ENCODE measurements at places on chromosomes 2 and 18.
A peak's percentile ranks its signal among the peaks of the same experiment; 100 is the strongest.

GRCh38 chr2:150476286-150476685 is 11.2 kb downstream of the RND3 start:
- DNase-seq = no peak

GRCh38 chr18:9655232-9655767 is 40.9 kb upstream of the PPP4R1 start:
- no peak for DNase-seq

- no peak for DNase-seq
These were observed 20.2 kb upstream of the ADAM23 start for GRCh38 chr2:206423147-206423546.

- DNase-seq = no peak
These were observed 614.4 kb downstream of the CPS1 start for GRCh38 chr2:211170843-211171242.

DNA sequence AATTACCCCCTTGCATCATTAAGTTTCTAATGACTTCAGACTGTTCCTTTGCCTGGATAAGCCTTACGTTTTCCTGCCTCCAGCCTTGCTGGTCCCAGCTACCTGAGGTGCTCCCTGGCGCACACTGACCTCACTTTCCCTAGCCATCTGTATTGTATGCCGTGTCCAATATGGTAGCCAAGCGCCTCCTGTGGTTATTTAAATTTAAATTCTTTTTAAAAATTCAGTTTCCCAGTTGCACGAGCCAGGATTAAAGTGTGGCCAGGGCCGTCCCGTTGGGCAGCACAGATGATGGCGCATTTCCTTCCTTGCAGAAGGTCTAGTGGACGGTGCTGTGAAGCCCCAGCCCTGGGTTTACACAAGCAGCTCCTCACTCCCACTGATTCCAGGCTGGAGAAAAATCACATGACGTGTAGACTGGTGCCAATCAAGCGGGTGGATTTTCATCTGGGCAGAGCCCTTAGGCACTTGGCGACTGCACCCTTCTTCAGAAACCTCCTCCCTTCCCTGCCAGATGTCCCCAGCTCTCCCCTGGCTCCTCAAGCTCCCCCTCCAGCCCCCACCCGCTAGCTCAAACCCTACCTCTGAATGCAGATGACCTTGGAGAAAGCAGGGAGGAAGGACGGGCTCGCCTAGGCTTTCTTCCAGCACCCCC is 33.9 kb downstream of the ACKR3 start:
- DNase-seq = no peak

DNA sequence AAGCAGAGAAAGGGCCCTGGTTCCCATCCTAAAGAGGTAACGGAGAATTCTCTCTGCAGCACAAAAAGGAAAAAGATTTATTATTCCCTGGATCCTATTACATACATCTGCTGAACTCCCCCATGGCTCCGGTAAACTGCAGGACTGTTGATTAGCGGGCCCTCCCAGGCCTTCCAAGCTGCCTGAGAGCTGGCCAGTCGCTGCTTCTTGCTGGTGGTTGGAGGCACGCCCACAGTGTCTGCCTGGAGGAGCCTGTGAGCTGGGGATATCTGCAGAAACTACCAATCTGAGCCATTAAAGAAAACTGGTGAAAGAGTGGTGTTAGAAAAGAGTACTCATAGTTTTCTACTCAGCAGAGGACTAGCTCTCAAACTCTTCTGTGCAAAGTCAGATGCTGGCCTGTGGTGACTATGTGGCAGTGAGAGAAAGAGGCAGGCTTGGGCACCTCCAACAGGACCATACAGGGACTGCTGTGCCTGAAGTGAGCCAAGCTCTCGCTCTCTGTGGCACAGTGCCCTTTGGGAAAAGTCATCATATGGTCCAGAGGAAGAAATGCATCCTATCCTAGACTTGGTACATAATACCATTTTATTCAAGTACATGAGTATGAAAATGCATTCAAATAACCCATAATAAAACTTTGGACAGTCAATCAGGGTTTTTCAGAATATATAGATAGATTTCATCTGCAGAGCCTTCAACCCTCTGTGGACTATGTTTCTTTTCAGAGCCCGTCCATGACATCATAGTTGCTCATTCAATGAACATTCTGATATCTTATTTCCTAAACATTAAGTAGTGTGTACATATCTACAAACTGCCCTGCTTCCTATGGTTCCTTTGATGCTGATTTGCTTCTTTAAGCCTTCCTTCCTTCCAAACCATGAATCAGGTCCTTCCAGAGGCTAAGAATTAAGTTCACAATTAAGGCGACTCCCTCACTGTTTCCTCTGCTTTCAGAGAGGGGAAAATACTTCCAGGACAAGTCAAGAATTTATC is 242.0 kb upstream of the LYPD1 start:
- DNase-seq = no peak

- DNase-seq = no peak
These were observed 25.7 kb downstream of the NPPC start for GRCh38 chr2:231900486-231900942.

- no peak for DNase-seq
These were observed 102.6 kb downstream of the RTN4 start for GRCh38 chr2:54947646-54948045.

- no peak for DNase-seq
These were observed 1.6 kb downstream of the SNED1 start for GRCh38 chr2:240999873-241000541.

DNA sequence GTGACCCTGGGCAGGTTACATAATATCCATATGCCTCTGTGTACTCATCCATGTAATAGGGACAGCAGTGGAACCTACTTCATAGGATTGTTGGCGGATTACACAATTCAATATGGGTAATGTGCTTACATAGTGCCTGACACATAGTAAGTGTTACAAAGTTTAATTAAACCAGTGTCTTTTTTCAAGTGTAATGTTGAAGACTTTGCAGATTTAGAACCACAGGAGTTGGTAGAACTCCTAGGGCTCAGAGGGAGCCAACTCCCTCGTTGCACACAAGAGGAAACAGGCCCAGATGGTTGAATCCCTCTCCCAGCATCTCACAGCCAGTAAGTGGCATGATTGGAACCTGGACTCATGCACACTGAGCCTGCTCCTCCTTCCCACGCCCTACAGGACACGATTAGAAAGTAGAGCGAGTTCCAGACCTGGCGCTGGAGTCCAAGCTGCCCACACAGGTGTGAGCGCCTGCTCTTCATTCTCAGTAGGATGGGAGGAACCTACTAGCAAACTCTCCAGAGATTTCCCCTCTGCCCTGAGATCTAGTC is 97.8 kb downstream of the VSNL1 start:
- DNase-seq = no peak

- no peak for DNase-seq
These were observed 206.5 kb upstream of the ITGA4 start for GRCh38 chr2:181250691-181251090.

- DNase-seq = no peak
These were observed 182.0 kb upstream of the SP5 start for GRCh38 chr2:170533156-170533555.

DNA sequence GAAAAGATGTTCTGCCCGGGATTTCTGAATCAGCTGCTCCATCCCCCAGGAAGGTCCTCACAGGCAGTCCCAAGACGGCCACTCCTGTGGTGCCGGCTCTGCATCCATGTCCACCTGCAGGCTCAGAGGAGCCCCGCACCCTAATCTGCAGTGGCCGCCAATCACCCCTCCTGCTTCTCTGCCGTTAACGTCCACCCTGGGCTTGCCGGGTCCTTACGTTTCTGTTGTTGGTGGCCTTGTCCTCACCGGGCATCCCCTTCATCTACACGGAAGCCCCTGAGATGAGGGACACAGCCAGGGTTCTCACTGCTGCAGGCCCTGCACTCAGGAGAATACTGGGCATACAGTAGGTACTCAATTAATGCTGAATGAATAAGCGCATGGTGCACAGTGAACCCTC is 131.5 kb upstream of the SNTG2 start:
- no peak for DNase-seq

DNA sequence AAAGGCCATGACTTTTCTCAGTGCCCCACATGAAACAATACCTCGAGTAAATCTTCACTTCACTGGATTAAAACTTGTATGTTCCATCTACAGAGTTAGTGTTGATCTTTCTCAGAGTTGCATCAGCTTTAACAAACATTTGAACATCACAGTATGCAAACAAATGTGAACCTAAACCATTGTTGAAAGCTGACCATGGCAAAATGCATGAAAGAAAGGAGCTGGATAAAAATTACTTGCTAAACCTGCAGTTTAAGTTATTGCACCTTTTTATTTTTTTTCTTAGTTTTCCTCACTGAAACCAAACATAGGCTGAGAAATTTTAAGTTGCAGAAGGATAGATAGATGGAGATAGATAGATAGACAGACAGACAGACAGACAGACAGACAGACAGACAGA is 107.2 kb upstream of the UGP2 start:
- no peak for DNase-seq

DNA sequence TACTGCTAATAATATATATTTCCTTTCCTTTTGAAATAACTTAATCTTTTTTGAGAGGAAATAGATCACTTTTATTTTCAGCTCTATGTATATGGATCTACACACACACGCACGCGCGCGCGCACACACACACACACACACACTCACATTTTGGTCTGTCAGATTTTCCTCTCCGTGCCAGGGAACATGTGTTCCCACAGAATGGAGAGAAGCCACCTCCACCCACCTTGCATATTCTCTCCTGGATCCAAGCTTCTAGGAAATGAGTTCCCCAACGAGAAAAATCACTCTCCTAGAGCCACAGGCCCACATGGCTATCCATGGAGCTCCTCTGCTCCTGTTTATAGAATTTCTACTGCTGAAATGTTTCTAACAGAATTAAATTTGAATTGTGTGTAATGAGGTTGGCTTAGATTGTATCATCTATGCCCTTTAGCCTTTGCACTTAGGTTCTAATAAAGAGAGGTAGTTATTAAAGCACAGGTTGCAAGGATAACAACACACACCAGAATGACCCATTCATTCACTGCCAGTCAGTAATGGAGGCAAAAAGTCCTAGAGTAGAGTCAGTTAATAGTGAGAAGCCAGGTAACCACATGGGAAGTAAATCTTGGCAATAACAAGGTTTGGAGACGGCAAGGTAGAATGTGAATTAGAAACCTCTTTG is 19.7 kb downstream of the IFIH1 start:
- DNase-seq = no peak

DNA sequence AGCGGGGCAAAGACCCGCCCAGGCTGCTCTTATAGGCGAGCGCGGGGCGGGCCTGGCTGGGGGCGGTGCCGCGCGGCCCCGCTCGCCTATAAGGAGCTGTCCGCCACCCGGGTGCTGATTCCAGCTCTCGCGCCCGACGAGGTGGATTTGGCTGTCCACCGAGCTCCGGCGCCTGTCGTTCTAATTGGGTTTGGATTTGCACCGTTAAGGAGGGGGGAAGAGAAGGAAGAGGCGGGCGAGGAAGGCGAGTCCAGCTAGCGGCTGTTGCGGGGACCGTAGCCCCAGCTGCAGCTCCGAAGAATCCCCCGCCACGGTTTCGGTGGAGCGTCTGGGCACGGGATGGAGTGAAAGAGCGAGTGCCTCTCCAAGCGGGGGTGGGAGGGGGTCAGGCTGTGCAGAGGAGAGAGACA is at the start of gene CNTNAP5:
CNTNAP5 (plus strand) TSS at position 117 of the 410 bp plus-strand sequence. CDS start 364 bp downstream, outside the sequence.
- DNase-seq = peak; percentile 79

DNA sequence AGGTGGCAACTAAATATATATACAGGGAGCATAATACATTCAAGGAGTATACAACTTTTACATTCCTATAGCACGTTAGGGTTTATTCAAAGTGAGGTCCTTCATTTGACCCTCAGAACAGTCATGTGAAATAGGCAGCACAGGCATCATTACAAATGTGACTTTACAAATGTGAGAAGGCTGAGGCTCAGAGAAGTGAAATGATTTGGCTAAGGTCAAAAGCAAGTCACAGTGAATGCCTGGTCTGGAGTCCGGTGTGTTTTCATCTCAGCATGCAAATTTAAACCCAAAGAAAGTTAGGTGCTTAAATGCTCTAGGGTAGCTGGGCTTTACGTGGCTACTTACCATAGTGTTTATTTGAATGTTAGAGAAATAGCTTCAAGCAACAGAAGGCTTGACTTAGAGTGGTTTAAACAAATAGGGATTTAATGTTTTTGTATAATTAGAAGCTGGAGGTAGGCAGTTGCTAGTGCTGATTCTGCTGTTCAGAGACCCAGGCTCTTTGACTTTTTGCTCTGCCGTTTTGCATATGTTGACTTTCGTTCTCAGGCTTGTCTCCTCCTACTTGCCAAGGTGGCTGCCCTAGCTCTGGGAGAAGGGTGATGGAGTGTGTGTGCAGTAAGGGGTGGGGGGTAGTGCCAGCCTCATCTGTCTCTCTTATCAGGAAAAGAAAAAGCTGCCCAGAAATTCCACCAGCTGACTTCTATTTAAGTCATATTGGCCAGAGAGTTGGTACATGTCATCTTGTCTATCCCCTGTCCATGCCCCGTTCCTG is 89.2 kb downstream of the PLCL1 start:
- DNase-seq = no peak

DNA sequence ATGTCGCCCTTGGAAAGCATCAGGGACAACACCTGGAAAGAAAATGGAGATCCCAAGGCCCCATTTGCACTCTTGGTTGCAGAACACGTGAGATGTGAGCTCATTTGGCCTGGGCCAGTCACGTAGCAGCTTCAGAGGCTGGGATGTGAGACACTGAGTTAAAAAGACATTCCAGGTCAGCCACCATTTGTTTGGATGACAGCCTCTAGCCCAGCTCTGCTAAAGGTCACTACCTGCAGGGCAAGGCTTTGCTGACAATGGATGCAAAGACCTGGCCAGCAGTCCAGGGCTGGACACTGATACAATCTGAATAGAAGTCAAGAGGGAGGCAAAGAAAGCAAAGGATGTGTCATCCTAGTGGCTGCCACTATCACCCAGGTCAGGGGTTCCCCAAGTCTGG is 83.9 kb upstream of the LRPPRC start:
- no peak for DNase-seq

DNA sequence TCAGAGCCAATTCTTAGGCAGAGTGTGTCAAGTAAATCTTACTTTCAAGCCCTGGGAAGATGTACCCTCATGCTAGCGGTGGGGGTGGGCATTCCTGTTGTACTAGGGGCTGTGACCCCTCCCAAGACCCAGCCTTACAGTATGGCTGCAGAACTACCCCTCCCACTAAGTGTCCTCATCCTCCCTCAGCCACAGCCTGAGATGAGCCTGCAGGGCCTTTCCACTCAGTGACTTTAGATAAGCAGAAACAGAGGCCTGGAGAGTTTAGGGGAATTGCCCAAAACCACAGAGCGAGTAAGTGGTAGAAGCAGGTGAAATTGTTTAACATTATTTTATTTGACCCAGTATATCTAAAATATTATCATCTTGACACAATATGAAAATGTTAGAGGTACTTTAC is 36.6 kb downstream of the TTC32 start:
- DNase-seq = no peak

- DNase-seq = no peak
These were observed 25.7 kb downstream of the MGAT4A start for GRCh38 chr2:98705333-98705617.

- DNase-seq = no peak
These were observed 35.1 kb downstream of the DCAF17 start for GRCh38 chr2:171469176-171469575.

- DNase-seq = no peak
These were observed 12.5 kb upstream of the HOXD1 start for GRCh38 chr2:176175709-176176607.

All from COR-L47 (cell line).